Posterior cingulate gyrus (tissue), 11 donors: ENCODE measurements at places on chromosomes 5 and 9.

DNA sequence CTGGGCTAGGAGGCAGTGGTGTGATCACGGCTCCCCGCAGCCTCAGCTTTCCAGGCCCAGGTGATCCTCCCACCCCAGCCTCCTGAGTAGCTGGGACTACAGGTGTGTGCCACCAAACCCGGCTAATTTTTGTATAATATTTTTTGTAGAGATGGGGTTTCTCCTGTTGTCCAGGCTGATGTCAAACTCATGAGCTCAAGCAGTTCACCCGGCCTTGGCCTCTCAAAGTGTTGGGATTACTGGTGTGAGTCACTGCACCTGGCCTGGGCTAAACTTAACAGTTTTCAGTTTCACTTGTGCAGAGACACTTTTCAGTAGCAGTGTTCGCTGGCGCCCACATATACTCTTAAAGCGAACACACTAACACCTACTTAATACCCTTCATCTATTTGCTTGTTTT lies 205.6 kb upstream of the ZNF608 start:
- DNase-seq: no peak

- no peak for DNase-seq
Observed at GRCh38 chr9:126880947-126881332, 20.5 kb downstream of the ZBTB34 start.

- no peak for DNase-seq
Observed at GRCh38 chr5:136894070-136894469, 528.7 kb upstream of the TRPC7 start.

DNA sequence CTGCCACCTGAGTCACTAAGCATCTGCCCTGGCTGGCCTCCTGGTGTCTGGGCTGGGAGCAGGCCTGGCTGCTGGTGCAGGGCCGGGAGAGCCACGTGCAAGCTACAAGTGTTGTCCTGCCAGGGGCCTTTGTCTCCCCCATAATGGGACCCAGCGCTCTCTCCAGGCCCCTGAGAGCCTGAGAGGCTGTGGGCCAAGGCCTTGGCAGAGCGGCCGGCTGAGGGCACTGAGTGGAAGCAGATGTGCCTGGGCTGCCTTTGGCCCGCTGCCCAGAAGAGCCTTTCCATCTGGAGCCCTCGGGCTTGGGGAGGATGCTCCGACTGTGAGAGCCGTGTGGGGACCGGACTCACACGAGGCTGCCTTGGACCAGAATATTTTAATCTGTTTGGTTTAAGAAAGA lies 185.5 kb downstream of the RGS3 start:
- DNase-seq: peak; percentile 85

- DNase-seq: no peak
Observed at GRCh38 chr9:124818431-124819281, 34.6 kb upstream of the WDR38 start.

GRCh38 chr5:55172051-55172899 lies 702 bp downstream of the CDC20B start:
- DNase-seq: peak; percentile 46

- DNase-seq: no peak
Observed at GRCh38 chr9:125467116-125467740, 205.6 kb downstream of the GAPVD1 start.

DNA sequence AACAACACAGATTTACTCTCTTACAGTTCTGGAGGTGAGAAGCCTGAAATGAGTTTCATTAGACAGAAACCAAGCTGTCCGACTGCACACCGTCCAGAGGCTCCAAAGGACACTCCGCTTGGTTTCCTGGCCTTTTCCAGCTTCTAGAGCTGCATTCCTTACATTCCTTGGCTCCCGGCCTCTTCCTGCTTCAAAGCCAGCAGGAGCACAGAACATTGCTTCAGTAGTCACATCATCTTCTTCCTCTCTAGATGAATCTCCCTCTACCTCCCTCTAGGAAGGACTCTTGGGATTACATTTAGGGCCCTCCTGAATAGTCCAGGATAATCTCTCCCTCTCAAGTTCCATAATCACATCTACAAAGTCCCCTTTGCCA lies 213.3 kb downstream of the CDK5RAP2 start:
- DNase-seq: no peak

- no peak for DNase-seq
Observed at GRCh38 chr5:143245929-143246561, 157.4 kb downstream of the NR3C1 start.

- DNase-seq: no peak
Observed at GRCh38 chr9:97688654-97689053, 8.5 kb downstream of the XPA start.

DNA sequence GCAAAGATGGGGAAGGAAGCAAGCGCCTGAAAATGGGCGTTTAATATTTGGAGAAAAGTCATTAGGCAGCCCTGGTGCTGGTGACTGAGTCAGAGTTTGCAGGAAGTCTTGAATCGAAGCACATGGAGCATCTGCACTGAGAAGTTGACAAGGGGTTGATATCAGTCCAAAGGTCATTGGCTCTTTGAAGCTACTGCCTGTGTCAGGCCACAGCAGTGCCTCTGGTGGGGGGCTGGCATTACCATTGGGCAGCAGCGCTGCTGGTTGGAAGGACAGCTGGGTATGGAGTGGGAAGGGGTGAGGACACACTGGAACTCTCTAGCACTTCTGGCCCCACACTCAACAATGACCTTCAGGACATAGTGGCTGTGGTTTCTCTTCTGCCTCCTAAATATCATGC lies 150.4 kb upstream of the ERCC6L2 start:
- DNase-seq: no peak

DNA sequence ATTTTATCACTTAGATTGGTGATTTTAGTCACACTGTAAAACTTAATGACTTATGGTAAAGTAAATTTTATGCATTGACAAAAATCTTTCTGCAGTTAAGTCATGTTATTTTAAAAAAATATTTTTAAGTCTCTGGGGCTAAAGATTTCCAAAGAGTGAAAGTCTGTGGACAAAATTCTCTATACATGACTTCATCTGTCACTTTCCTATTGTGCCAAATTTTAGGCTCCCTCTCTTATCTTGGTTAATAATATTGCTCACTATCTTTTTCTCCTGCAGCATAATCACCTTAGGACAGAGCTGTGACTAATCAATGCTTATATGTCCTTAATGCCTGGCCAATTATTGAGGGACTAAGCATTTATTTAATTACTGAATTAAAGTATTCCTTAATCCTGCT lies 15.2 kb downstream of the LURAP1L start:
- no peak for DNase-seq

GRCh38 chr5:5350101-5350500 lies 72.4 kb upstream of the ICE1 start:
- no peak for DNase-seq

GRCh38 chr9:125816321-125816720 lies 69.1 kb downstream of the PBX3 start:
- no peak for DNase-seq

DNA sequence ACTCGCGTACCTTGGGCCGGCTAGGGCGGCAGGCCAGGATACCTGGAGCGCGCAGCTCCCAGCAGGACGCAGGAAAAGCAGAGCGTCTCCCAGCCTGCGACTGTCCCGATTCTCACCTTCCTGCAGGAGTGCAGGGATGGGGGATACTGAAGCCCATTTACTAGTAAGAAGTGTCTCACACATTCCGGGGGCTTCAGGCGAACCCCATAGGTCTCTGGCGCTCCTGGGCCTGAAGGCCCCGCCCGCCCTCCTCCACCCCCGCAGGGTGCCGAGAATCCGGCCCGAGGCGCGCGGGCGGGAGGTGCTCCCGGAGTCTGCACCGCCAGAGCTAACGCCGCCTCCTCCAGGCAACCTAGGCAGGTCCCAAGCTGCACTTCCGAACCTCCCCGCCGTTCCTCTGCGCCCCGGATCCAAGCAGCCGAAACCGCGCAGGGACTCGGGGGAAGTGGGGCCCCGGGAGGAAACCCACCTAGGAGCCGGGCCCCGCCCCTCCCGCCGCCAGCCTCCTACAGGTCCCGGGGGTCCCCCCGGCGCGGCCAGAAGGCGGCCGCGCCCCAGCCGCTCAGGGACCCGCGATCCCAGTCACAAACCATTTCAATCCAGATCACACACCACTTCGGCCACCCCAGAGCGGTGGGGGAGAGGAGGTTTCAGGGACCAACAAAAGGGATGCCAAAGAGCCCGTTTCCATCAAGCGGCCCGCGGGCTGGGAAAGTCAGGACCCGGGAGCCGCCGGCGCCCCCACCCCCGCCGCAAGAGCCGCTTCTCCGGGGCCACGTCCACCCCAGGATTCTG lies 1.2 kb downstream of the ROR2 start:
- DNase-seq: peak; percentile 75

- no peak for DNase-seq
Observed at GRCh38 chr5:14212838-14213237, 69.7 kb downstream of the TRIO start.

- peak; percentile 47 for DNase-seq
Observed at GRCh38 chr9:96140296-96141127, 161.5 kb downstream of the HSD17B3 start.

GRCh38 chr9:120780367-120780766 lies 12.8 kb downstream of the FBXW2 start:
- no peak for DNase-seq

GRCh38 chr5:140295414-140295813 lies 7.5 kb downstream of the PFDN1 start:
- no peak for DNase-seq

- no peak for DNase-seq
Observed at GRCh38 chr9:131419716-131420115, 25.8 kb downstream of the PRRC2B start.

GRCh38 chr5:179486596-179487051 lies 63.7 kb upstream of the RUFY1 start:
- peak; percentile 77 for DNase-seq

GRCh38 chr9:76609285-76610010 lies 150.5 kb downstream of the GCNT1 start:
- no peak for DNase-seq

- no peak for DNase-seq
Observed at GRCh38 chr5:74507370-74508005, 133.0 kb downstream of the ENC1 start.
